ENCODE measurements at places on chromosomes 12 and 14.
A peak's percentile ranks its signal among the peaks of the same experiment; 100 is the strongest.

DNA sequence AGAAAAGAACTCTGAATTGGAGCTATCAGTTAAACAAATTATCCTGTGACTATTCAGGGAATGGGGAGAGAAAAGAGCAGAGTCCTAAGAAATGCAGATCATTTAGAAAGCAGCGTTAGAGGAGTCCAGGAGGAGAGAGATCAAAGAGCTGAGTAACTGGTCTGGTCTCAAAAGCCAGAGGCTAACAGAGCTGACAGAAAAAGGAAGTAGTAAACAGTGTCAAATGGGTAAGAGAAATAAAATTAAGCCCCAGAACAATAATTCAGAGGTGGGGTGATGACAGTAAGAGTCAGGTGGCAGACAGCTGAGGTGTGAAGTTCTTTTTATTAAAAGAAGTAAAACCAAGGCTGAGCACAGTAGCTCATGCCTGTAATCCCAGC lies 19.3 kb downstream of the GXYLT1 start:
- no peak for DNase-seq

DNA sequence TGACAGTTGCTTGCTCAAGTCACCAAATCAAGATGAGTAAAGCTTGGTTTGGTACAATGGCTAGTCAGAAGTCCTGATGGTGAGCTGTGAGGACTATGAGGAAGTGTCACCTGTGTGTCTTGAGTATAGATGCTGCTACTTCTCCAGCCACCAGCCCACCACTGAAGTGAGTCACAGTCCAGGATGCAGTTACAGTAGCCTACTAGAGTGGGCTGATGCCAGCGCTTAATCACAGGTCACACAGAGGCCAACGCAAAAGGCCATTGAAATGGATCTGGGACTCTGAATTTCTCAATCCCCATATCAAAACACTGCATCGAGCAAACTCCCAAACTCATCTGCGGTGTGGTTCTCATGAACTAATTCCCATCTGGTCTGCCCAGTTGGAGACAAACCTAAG lies 223.1 kb downstream of the ANO6 start:
- DNase-seq, result no peak

DNA sequence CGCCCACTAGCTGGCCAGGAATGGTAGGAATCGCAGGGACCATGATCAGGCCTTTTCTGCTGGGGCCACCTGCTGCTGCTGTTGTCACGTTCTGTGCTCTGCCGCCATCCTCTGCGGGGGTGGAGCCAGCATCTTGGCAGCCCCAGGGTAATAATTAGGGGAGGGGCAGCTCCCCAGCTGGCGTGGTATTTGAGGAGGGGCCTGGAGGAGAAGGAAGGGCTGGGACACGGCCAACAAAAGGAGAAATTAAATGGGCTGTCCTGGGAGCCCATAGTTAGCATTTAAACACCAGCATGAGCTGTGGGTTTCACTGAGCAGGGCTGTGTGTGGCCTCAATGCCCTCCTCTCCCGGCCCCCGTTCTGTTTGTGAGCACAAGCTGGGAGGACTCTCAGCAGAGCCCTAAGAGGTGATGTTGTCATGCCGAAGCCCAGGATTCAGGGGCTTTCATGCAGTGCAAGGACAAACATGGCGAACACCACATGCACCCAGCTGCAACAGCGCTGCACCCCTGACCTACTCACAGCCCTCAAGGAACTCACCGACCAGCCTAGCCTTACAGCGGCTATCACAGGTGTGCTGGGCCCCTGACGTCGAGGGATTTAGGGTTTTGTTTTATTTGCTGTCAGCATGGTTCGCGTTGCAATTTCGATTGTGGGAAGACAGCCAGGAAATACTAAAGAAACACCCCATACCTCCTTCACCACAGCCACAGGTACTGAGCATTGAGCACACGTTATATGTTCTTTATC lies 324.3 kb downstream of the CACNA1C start:
- no peak for DNase-seq

GRCh38 chr12:111597831-111598636 lies 1.1 kb downstream of the ATXN2 start:
- peak; percentile 41 for DNase-seq

GRCh38 chr14:72892103-72892878 lies 1.6 kb downstream of the DPF3 start:
- no peak for DNase-seq

DNA sequence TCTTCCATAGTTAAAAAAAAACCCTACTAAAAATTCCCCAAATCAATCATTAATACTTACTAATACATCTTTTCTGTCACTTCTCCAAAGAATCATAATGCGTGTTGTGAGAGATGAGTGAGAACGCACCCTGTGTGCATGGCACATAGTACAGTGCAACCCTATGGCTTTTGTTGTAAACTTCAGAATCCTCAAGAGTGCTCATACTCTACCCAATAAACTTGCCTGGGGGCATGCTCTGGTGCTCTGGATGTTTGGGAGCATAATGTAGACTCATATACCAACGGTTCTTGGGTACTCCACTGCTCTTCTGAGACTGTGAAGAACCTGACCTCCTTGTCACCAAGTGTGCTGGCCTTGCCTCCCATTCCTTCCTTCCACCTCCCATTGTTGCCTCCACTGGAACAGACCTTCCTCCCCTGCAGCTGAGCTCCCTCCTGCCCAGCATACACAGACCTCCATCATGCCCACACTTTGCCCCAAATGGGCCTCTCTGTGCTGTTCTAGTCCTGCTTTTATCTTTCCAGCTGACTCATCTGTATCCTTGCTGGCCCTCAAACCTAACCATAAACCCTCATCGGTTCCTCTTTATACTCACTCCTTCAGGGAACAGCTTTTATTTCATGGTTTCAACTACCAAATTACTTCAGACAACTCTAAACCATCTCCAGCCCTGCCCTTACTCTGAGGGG lies 8.9 kb downstream of the DCP1B start:
- no peak for DNase-seq

GRCh38 chr12:21764065-21764464 lies 10.4 kb downstream of the KCNJ8 start:
- DNase-seq, result no peak

DNA sequence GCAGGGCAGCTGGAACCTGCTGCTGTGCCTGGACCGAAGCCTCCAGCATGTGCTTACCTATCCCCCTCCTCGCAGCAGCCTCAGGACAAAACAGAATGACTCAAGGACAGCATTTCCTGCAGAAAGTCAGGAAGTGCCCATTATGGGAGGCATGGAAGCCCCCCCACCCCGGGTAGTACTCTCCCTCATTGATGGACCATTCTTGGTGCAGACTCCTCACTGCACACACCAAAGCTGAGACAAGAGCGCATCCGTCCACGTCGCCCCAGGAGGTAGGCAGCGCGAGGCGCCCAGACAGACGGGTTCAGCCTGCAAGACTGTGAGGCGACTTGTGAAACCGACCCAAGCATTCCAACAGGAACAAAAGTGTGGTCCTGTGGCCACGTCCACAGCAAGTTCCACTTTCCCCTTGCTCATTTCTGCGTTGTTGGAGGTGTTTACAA lies 243.9 kb upstream of the ATXN7L3B start:
- no peak for DNase-seq

DNA sequence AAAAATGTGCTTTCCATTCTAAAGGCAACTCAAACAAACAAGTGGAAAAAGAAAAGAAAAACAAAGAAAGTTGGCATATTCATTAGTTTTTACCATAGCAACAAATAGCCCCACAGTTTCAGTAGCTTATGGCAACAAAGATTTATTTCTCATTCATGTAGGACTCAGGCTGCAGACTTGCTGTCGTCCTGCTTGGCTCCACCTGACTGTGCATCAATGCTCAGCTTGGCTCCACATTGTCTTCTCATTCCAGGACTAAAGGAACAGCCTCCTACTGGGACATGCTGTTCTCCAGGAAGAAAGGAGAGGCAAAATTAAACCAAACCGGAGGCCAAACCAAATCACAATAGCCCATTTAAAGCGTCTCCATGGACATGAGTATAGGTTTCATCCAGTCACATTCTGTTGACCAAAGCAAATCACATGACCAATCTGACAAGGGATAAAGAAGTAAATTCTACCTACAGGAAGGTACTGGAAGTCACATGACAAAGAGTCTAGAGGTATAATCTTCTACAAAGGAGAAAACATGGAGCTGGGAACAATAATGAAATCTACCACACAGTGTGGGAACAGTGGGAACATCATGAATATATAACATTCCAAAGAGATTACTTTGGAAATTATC lies 222.5 kb downstream of the PIK3C2G start:
- no peak for DNase-seq

DNA sequence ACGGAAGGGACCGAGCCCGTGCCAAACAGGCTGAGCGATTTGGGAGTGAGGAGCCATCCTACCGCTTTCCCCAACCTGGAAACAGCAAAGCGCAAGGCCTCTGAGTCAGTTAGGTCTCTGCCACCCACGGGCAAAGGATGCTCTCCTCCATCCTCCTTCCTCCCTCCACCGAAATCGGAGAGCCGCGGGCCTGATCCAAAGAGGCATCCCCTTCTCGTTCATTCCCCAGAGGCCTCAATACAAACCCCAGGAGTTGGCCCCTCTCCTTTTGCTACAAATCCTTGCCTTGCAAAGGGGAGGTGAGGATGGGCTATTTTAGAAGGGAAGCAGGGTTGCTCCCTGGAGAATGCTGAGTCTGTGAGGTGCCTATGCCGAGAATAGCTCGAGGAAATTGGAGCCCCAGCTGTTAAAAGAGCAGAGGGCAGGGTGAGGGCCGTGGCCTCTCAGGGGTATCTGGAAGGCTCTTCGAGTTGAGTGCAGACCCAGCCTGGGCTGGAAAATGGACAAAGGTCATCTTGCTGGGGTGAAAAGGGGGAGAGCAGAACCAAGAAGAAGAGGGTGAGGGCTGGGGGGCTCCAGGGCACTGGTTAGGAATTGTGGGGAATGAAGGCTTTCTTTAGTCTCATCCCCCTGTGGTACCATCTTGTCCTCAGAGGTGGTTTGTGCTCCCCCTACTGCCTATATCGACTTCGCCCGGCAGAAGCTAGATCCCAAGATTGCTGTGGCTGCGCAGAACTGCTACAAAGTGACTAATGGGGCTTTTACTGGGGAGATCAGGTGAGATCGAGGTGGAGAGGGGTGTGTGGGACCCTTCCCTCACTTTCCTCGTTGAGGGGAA lies 1.1 kb downstream of the TPI1 start:
- DNase-seq, result peak; percentile 33

DNA sequence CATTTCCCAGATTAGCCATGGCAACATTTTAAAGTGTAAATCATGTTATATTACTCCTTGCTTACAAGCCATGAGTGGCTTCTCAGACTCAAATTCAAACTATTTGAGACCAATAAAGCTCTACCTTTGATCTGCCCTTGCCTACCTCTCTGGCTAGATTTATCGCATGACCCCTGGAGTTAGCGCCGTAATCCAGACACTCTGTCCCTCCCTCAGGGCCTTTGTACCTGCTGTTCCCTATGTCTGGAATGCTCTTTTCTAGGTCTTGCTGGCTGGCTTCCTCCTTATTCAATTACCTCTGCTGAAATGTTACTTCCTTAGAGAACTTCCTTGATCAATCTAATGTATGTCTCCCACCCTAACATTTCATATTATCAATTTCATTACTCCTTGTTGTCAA lies 16.3 kb downstream of the SIX4 start:
- DNase-seq, result no peak

- DNase-seq, result no peak
These were observed 36.8 kb downstream of the VDR start for GRCh38 chr12:47868041-47868440.

- DNase-seq, result no peak
These were observed 163.5 kb downstream of the PIK3C2G start for GRCh38 chr12:18424857-18425256.

GRCh38 chr14:85702191-85702590 lies 172.2 kb downstream of the FLRT2 start:
- no peak for DNase-seq

DNA sequence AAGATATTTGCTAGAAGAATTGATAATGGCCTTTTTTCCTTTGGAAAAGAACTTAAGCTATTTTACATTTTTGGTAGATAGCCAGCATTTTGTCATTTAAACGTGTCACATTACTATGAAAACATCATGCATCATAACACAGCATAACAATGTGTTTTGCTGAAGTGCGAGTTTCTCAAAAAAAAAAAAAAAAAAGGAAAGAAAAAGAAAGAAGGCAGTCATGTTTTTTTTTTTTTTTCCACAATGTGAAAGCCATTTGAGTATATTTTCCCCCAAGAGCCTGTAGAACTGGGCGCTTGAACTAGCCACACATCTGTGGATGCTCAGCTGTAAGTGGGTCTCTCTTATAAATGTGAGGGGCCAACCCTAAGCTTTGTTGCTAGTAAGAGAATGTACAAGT lies 300.1 kb downstream of the AKAP6 start:
- DNase-seq, result no peak

- DNase-seq, result no peak
These were observed 5.2 kb upstream of the ATG14 start for GRCh38 chr14:55416866-55417265.

GRCh38 chr14:105430565-105430964 lies 10.9 kb downstream of the MTA1 start:
- DNase-seq, result no peak

- no peak for DNase-seq
These were observed 108.9 kb upstream of the FGD4 start for GRCh38 chr12:32290411-32290810.

- no peak for DNase-seq
These were observed 58.0 kb upstream of the DAAM1 start for GRCh38 chr14:59130462-59130861.

Data from DND-41 (cell line).